Erythroblast (primary cell): ENCODE measurements at places on chromosomes 16 and 17.

- no peak for DNase-seq
Observed at GRCh38 chr17:3635474-3636153, 436 bp downstream of the SHPK start.

- DNase-seq = no peak
Observed at GRCh38 chr16:62712566-62712965, 676.3 kb upstream of the CDH8 start.

GRCh38 chr17:66177048-66177447, 14.9 kb downstream of the CEP112 start:
- no peak for DNase-seq

GRCh38 chr16:63080746-63081145, 1044.5 kb upstream of the CDH8 start:
- no peak for DNase-seq

DNA sequence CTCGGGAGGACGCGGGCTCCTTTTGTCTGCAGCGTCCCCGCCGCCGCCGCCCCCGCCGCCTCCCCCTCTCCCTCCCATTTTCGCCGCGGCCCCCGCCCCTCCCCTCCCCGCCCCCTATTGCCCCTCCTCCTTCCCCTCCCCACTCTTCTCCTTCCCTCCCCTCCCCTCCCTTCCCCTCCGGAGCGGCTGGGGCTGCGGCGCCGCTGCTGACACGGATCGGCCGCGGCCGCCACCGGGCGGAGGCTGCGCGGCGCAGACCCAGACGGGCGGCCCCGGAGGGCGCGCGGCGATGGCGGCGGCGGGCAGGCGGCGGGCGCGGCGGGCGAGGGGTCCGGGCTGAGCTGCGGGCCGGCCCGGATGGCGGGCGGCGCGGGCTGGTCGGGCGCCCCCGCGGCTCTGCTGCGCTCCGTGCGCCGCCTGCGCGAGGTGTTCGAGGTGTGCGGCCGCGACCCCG, at the start of gene RAB11FIP4:
Gene RAB11FIP4, plus strand, starts transcription at position 180 of the 454 bp plus-strand sequence. Its CDS starts 178 bp downstream, at position 358.
- DNase-seq = no peak

DNA sequence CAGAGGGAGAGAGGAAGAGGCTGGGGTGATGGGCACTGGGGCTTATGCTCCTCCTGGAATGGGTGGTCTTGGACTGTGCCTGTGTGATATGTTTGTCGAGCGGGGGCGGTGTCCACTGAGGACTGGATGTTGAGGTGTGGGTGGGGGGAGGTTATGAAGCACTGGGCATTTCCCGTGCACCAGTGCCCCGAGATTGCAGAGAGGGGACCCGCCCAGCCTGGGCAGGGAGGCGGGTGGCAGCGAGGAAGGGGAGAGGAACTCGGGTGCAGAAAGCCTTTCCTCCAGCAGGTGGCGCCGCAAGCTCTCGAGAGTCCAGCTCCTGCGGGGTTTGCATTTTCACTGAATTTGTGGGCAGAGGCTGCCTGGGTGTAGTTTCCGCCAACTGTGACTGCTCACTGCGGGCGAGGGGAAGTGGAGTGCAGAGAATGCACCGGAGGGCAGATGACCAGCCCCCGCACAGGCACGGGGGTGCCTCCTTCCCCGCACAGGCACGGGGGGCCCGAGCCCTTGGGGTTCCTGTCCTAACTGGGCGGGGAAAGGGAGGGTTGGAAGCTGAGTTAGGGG, 190.6 kb downstream of the SEC14L1 start:
- peak; percentile 86 for DNase-seq

DNA sequence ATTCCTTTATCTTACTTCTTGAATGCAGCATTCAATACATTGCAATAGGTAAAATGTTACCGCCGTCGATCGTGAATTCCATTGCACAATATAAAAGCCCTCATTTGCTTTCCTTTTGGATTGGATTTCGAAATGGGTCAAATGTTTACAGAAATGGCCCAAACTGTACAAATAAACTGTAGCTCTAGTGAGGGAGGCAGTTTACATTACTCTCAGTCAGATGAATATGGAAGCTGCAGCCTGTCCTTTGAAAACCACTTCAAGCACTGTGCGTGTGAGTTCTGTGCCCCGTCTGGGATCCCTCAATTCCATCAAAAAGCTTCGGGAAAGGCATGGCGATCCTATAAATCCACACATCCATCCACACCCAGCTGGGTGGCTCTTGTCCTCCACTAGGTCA, 258.6 kb upstream of the FOXF1 start:
- no peak for DNase-seq

DNA sequence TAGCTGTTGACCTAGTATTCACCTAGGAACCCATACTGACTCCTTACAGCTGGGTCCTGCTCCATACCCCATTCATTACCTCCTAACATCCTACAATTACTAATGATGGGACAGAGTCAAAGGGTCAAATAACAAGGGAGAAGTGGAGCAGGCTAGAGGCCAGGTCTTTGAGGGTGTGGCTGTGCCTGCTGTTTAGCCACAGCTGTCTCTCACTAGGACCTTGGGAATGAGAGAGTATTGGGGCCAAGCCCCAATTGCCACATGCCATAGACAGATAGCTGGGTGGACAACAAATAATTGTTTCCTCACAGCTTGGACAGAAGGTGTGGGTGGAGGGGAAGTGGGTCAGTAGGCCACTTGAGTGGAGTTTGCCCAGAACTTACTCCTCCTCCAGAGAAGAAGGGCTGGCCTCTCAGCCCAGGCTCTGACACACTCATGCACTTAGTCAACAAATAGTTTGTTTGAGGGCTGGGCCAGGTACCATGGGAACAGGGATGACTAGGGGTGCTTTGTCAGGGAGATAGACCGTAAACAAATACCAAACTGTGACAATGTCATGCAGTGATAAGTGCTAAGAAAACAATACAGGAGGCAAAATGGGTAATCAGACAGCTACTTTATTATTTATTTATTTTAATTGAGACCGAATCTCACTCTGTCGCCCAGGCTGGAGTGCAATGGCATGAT, 10.2 kb upstream of the CENPT start:
- peak; percentile 69 for DNase-seq

GRCh38 chr17:35766903-35767510, 6.3 kb downstream of the C17orf50 start:
- peak; percentile 30 for DNase-seq

- DNase-seq = no peak
Observed at GRCh38 chr17:32258383-32259140, 7.1 kb upstream of the RHBDL3 start.

DNA sequence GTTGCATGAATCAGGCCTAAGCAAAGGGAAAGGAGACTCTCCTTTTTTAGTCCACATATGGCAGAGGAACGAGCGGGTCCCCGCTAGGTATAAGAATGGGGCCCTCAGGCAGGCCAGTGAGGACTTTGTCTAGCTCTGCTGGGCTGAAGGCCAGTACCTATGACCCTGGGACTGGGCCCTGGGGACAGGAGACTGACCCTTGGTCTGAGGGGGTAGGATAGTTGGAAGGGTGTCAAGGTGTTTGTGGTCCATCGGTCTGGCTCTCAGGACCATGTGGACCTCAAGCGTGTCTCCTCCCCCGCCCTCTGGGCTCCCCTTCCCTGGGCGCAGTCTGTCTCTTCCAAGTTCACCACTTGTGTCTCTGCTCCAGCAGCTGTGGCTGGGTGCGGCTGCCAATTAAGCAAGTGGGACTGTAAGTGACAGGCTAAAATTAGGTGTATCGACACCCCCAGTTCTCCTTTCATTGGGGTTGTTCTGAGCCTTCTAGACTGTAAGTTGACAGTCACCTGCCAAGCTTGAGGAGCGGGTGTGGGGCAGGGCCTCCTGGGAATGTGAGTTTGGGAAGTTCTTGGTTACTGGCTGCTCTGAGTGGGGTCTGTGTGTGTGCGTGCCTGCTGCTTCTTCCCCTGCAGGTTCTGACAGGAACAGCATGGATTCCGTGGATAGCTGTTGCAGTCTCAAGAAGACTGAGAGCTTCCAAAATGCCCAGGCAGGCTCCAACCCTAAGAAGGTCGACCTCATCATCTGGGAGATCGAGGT, 24.5 kb downstream of the AKAP1 start:
- DNase-seq = no peak

GRCh38 chr17:41614098-41614497, 1.5 kb upstream of the KRT16 start:
- no peak for DNase-seq

DNA sequence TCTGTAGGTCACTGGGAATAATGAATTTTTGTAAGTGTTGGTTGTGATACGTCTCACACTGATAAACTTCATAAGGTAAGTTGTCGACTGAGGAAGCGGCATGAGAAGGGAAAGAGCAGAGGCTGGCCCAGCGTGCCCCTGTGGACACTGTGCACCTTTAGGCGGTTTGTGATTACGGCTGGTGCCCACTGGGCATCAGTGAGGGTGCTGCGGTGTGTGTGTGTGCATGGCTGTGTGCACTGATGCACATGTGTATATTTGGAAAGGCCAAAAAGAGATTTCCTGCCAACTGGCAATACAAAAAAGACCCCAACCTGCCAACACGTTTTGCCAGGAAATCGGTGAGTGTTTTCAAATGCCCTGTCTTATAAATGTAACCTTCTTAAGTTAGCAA, 11.9 kb downstream of the IRF8 start:
- no peak for DNase-seq

DNA sequence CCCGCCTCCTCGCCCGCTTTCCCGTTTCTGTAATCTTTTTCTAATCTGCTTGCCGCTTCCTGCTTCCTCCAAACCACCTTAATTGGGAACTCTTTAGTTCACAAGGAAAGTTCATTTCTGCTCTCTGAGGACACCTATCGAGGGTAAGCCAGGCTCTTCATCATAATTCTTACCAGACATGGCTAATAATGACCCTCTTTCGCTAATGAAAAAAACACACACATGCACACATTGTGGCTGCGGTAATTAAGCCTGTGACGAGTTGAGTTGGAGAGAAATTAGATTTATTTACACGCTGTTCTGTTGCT, 100.6 kb downstream of the ZNF423 start:
- no peak for DNase-seq

- no peak for DNase-seq
Observed at GRCh38 chr17:80920441-80920840, 71.2 kb upstream of the CHMP6 start.
